ENCODE measurements at places on chromosomes 12 and 14.

DNA sequence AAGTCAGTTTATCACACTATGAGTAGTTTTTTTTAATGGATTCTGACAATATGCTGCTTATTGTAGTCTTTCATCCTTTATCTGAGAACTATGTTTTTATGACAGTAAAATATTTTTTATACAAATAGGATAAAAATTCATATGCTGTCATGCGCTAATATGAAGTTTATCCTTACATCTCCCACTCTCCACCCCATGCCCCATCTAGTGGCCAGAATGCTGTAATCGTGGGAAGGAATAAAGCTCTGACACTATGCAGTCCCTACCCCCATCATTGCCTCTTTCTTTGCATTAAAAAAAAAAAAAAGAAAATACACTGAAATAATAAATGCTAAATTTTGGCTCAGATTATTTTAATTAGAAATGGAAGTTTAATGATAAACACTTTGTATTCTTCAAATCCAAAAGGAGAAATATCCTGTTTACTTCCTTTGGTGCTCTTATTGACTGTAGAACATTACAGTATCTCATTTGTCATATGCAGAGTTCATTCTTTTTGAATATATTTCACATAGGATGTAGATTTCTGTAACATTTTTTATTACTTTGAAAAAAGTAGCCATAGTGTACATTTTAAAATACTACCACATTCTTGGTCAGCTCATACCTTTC is 145.9 kb upstream of the SLCO1C1 start:
- no peak for DNase-seq

- no peak for DNase-seq
Observed at GRCh38 chr14:68361231-68361630, 431.6 kb downstream of the ZFP36L1 start.

DNA sequence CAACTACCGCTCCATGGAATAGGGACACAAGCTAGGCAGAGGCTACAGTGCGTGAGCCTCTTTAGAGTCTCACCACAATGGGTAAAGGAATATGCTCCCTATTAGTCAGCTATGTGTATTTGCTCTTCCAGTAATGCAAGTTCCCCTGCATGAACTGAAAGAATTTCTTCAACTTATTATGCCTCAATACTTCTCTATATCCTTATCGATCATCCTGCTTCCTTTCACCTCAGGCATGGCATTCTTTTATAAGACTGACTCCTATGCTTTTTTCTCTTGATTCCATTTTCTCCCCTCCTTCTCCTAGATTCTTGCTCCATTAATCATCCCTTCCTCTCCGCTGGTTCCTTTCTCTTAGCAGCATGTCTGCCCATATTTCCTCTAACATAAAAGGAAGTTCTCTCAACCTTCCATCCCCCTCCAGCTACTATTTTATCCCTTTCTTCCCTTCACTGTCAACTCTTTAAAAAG is 94.5 kb upstream of the CPM start:
- no peak for DNase-seq

GRCh38 chr12:69898236-69898635 is 73.2 kb downstream of the MYRFL start:
- DNase-seq: no peak

- no peak for DNase-seq
Observed at GRCh38 chr14:102227184-102227964, 77.6 kb downstream of the MOK start.

GRCh38 chr14:41749429-41749828 is 142.8 kb downstream of the LRFN5 start:
- DNase-seq: no peak

- no peak for DNase-seq
Observed at GRCh38 chr14:85911044-85911443, 381.1 kb downstream of the FLRT2 start.

- no peak for DNase-seq
Observed at GRCh38 chr12:117567644-117568216, 206.3 kb upstream of the NOS1 start.

DNA sequence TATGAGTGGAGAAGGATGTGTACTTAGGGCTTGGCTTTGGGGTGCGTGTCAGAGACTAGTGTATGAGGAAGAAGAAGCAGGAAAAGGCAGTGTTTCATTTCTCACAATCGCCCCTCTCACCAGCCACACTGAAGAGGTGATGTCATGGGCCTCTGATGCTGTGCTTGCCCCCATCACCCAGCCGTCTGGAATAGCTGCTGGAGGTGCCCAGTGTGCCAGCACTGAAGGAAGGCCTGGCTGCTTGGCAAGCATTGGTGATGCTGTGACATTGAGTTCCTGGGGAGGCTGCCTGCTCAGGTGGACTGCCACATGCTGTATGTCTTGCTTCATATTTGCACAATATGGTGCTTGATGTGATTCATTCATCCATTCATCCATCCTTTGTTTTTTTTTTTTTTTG is 56.2 kb downstream of the CRADD start:
- DNase-seq: no peak

DNA sequence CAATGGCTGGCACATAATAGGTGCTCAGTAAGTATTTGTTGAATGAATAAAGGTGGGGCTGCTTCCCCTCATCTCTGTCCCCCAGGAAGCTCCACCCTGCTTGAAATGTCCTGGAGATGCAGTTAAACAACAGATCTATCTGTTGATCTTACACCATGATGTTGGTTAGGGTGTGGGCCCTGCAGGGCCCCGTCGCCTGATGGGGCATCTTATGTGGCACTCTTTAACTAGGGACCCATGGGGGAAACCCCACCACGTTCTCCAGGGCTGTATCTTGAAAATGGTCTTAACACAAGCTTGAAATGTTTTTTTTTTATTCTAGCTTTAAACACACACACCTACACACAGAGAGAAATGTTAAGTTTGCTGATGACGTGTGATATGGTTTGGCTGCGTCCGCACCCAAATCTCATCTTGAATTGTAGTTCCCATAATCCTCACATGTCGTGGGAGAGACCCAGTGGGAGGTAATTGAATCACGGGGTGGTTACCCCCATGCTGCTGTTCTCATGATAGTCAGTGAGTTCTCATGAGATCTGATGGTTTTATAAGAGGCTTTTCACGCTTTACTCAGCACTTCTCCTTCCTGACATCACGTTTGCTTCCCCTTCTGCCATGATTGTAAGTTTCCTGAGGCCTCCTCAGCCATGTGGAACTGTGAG is 741.7 kb downstream of the VRK1 start:
- no peak for DNase-seq

GRCh38 chr12:50107416-50108268 is 3.8 kb downstream of the GPD1 start:
- no peak for DNase-seq

DNA sequence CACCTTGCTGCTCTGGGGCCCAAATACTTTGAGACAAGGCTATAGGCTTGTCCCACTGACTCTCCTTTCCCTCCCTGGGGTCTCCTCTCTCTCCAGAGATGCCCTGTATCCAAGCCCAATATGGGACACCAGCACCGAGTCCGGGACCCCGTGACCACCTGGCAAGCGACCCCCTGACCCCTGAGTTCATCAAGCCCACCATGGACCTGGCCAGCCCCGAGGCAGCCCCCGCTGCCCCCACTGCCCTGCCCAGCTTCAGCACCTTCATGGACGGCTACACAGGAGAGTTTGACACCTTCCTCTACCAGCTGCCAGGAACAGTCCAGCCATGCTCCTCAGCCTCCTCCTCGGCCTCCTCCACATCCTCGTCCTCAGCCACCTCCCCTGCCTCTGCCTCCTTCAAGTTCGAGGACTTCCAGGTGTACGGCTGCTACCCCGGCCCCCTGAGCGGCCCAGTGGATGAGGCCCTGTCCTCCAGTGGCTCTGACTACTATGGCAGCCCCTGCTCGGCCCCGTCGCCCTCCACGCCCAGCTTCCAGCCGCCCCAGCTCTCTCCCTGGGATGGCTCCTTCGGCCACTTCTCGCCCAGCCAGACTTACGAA is 3.1 kb downstream of the NR4A1 start:
- DNase-seq: no peak

DNA sequence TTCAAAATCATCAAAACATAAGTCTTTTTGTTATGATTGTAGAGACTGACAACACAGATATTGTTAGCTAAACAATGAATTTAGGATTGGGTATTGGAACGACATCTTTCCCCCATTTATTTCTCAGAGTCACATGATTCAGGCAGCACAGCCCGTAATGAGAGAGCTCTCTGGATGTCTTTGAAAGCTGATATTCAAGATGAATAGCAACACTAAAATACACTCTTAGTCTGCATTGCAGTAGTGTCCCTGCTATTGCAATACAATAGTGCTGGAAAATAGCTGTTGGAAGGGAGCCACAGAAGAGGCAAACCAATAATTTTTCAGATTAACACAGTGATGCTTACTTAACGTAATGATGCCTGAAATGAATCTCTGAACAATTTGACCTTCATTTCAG is 9.9 kb downstream of the GTSF1 start:
- DNase-seq: peak; percentile 24

GRCh38 chr14:31194661-31195060 is 12.9 kb downstream of the HECTD1 start:
- no peak for DNase-seq

DNA sequence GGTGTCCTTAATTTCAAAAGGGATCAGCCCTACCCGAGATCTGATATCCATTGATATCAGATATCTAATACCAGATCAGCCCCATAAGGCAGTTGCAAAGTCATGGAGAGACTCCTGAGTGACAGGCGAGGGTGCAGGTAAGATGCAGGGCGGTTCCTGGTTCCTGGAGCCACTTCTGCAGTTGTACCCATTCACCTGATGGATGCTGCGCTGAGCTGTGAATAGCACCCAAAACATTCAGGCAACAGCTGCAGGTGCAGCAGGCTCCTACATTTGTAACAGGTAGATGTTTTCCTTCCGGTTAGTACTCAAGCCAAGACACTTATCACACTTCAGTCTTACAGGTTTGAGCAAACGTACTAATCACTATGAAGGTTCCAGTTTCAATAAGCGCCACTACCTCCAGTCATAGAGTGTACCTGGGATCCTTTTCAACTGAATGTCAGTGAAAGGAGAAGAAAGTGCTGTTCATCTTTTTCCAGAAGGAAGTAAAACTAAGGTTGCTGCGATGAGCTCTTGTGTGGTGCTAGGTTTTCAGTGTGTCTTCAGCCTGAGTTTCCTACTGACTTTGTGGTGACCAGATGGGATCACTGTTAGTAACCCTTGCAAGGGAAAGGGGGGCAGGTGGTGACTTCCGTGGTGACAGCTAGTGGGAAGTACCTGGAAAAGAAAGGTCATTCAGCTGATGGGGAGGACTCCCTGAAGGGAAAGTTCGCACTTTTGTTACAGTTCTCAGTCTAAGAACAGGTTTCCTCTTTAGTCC is 1.9 kb downstream of the ATP6V0A2 start:
- no peak for DNase-seq

DNA sequence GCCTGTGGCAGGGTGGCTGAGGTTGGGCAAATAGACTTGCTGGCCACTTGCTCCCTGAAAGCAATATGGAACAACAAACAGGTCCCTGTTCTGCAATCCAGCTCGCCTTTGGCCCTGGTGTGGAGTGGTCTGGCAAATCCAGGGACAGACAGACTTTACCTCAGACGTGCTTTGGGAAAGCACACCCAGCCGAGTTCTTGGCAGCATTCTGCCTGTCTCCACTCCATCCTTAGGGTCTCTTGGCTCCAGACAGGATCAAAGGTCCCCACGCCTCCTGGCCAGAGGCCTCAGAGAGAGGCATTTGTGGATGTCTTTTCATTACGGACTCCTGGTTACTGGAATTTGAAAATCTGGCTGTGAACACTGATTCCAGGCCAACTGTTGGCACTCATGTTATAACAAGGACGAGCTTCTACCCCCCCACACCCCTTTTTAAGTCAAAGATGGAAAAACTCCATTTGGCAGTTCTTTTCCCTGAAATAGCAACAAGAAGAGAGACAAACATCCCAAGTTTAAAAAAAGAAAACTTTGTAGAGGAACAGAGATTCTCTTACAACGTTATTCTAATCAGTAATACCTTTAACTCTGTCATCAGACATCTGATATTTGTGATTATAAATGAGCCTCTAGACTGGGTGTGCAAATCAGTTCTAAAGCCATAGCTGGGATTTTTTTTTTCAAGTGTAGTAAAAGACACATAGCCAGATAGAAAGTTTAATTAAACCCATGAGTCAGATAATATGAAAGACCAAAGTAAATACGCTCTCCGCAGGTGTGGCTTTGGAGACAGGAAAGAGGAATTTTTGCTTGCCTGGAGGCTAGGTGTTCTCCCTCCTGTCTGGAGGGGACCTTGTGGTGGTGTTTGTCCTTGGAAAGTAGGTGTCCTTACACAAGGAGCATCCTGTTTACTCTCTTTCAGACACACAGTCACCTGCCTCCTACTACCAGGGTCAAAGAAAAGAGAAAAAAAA is 60.7 kb downstream of the GALNT8 start:
- DNase-seq: no peak

DNA sequence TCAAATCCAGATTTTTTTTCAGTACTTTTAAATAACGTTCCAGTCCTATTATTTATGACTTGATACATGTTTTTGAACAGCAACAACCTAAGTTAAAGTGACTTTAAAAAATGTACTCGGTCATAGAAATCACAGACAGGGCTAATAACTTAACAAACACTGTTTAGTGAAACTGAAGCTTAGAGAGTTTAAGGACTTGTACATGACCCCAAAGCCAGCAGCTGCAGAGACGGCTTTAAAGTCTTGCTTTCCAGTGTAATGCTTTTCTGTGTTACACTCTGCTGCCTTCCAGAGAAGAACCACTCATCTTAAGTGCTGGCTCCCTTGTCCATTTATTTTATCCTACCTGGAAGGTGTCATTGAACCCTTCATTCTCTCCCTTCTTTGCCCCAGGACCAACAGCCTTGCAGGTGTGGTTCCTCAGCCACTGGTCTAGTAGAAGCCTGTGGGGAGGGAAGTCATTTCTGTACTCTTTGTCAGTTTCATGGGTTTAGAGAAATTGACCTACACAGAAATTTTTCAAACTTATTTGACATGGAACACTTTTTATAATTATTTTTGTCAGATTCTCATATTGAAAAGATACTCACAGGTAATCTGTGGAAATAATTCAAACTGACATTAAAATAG is 60.9 kb downstream of the NAV3 start:
- DNase-seq: no peak

- no peak for DNase-seq
Observed at GRCh38 chr12:10235761-10236631, 23.3 kb downstream of the GABARAPL1 start.

GRCh38 chr12:63994704-63995103 is 150.2 kb downstream of the SRGAP1 start:
- no peak for DNase-seq

GRCh38 chr14:86311151-86311550 is 781.2 kb downstream of the FLRT2 start:
- DNase-seq: no peak

GRCh38 chr14:98536256-98536655 is 735.7 kb downstream of the BCL11B start:
- no peak for DNase-seq

- DNase-seq: no peak
Observed at GRCh38 chr12:27802511-27802910, 22.5 kb upstream of the MANSC4 start.

- DNase-seq: no peak
Observed at GRCh38 chr14:60102389-60102788, 10.7 kb downstream of the PCNX4 start.

DNA sequence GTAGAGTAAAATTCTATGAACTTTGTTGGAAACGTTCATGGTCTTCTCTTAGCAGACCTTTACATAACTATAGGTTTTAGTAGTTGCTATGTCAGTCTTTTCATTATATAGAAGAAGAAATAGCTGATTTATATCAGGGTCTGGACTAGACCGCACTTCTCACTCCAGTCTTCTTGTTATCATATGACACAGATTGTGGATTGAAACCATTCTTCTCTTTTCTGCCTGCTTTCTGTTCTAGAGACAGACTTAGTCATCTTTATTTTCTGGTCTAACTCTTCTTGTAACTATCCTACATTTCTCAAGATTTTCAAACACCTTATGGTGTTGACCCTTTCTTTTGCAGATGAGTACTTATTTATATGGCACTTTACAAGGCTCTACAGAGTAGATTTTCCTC is 55.7 kb downstream of the PCNX1 start:
- DNase-seq: no peak
